Effector memory CD4-positive, alpha-beta T cell (primary cell): ENCODE measurements at places on chromosomes 5 and 9.

DNA sequence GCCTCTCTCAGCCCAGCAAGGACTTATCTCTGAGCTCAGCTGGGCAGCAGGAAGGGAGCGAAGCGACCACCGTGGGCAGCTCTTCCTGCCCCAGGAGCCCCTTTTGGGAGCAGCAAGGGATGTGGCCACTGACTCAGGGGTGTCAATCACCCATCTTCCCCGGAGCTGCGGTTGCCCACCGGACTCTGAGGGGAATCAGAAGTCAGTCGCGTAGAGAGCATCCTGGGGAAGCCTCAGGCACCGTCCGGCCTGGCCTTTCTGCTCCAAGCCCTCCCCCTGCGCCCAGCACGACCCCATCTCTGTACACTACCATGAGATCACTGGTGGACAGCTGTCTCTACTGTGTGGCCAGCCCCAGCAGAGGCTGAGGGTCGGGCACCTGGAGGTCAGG, 24.6 kb downstream of the GFI1B start:
- DNase-seq, result no peak

GRCh38 chr9:115301581-115301980, 183.6 kb upstream of the TNC start:
- no peak for DNase-seq

DNA sequence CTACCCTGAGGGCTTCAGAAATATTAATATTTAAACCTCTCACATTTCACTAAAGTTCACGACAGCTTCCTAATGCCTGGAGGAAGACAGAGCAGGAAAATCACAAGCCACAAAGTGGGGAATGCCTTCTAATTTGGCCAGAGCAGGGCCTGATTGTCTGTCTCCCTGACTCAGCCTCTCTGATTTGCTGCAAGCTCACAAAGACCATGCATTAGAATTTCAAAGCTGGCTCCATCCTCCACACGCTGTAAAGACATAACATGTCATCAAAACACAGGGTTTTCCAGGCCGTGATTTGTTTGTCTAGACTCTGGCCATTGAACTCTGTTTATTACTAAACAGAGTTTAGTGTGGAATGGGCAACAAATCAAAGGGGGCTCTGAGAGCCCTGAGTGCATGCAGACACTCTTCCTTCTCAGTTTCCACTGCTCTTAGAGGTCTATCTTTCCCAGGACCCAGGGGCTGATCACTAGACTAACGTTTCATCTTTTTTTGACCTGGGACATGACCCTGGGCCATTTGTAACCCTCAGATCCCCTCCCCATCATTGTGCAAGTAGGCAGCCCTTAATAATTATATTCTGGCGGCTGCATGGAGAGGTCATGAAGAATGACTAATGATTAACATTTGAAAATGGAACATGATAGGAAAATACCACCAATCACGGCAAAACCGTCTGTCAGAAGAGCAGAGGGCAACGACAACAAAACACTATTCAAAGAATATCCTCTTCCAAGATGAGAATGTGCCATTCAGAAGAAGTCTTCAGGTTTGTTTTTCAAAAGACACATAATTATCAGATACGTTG, 140.2 kb downstream of the ENC1 start:
- DNase-seq, result no peak

DNA sequence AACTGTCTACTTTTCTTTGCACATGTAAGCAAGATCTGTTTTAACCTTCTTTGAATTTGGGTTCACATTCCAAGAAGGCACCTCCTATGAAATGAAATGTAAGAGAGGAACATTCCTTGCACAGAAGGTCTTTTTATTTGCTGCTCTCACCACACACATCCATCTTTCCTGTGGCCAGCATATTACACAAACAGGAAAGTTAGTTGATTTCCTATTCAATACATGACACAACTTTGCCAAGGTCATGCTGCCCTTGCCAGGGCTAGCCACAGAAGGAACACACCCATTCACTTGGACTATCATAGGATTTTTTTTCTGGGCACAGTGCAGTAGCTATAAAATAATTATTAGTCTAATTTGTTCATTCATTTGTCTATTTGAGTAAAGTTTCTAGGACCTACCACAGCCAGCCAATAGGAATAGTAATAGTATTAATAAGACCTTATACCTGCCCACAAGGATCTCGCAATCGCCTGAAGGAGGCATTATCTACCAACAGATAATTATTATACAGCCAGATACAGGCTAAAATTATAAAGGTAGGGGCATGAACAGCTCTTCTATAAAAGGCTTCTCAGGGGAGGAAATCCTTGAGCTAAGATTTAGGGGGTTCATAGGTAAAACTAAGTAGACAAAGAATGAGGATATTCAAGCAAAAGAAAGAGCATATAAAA, 78.1 kb upstream of the NREP start:
- DNase-seq, result no peak

- no peak for DNase-seq
These were observed 16.3 kb downstream of the ARHGEF28 start for GRCh38 chr5:73642344-73642743.

GRCh38 chr5:73298772-73299630, 126.0 kb downstream of the TMEM174 start:
- no peak for DNase-seq

DNA sequence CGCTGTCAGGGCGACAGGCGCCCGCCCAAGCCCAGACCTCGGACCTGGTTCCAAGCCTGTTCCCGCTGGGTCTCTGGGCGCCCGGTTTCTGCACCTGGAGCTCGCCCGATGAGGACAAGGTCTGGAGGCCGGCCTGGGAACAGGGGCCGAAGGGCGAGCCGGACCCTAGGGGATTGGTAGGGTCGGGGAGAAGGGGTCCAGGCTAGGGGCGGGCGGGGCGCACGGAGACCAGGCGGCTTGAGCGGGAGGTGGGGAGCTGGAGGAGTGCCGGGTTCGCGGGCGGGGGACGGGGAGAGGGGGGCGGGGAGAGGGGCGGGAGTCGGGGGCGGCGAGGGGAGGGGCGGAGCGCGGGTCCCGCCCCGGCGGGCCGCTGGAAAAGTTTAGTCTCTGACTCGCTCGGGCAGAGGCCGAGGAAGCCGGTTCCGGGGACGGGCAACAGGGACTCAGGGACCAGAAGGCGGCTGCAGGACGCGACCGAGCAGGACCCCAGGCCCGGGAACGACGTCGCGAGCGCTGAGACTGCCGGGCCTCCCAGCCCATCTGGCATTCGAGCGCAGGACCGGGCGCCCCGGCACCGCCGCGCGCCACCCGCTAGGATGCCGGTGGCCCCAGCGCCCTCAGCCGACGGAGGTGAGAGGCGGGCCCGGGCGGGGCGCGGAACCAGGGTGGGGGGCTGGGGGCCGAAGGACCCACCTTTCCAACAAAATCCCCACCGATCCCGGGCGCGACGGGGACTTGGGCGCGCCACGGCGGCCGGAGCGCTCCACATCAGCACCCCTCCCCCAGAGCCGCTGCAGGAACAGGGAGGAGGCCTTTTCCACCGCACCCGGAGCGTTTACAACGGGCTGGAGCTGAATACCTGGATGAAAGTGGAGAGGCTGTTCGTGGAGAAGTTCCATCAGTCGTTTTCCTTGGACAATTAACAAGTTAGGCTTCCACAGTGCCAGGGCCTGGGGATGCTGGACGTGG, at the start of gene S1PR3:
Gene S1PR3 (plus strand): TSS at position 403 of the 969 bp plus-strand sequence. CDS start 9,733 bp downstream, outside the sequence.
- no peak for DNase-seq
